ENCODE measurements at places on chromosomes 5 and 9.

- DNase-seq, result no peak
Observed at GRCh38 chr9:97593960-97594359, 39.2 kb downstream of the TSTD2 start.

- DNase-seq, result no peak
Observed at GRCh38 chr5:169549453-169550100, 34.0 kb upstream of the SPDL1 start.

- DNase-seq, result no peak
Observed at GRCh38 chr9:16246785-16247184, 623.7 kb downstream of the BNC2 start.

- no peak for DNase-seq
Observed at GRCh38 chr5:150406723-150407095, 6.0 kb downstream of the CD74 start.

GRCh38 chr5:90909940-90910339, 351.3 kb downstream of the ADGRV1 start:
- DNase-seq, result no peak

GRCh38 chr5:1199649-1200494, 1.5 kb upstream of the SLC6A19 start:
- no peak for DNase-seq

DNA sequence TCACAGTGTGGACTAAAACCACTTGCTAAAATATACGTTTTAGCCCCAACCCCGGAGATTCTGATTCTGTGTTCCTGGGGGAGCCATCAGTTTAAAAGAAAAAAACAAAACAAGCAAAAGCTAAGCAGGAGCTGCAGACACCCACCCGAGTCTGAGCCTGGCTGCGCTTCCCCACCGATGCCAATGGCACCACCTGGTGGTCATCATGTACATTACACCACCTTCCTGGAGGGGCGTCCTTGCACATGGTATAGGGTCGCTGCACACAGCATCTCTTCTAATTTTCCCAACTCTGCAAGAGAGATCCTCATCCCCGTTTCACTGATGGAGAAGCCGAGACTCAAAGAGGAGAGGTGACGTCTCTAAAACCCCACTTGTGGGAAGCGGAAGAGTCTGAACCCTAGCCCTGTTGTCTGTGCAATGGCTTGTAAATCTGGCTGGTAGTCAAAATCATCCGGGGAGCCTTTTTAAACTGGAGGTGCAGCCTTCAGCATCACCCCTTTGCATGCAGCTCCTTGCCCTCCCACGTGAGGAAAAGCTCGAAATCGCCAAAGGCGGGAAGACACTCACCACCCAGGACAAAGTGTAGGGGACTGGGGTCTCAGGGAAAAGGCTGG, 23.1 kb upstream of the CNOT6 start:
- DNase-seq, result no peak

GRCh38 chr9:20620650-20621470, 1.4 kb downstream of the MLLT3 start:
- peak; percentile 17 for DNase-seq

- DNase-seq, result no peak
Observed at GRCh38 chr9:131320031-131320685, 30.6 kb downstream of the PLPP7 start.

DNA sequence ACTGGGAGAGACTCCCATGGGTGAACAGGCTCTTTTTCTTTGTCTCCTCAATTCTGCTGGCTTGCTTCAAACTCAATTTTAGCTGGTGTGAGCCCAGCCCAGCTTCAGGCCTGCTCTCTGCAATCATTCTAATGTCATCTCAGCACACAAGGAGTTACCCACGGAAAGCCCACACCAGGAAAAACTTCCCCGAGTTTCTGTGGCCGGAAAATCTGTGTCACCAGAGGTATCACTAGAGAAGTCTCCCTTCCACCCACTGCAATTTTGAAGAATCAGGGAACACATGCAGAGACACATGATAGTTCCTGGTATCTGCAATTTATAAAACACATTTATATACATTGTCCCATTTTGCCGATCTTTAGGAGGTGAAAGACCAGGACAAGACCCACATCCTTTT, 13.5 kb upstream of the NDFIP1 start:
- DNase-seq, result no peak

- DNase-seq, result no peak
Observed at GRCh38 chr5:14528115-14528514, 53.5 kb upstream of the OTULINL start.

GRCh38 chr9:77456829-77457437, 191.2 kb downstream of the GNA14 start:
- DNase-seq, result peak; percentile 61

DNA sequence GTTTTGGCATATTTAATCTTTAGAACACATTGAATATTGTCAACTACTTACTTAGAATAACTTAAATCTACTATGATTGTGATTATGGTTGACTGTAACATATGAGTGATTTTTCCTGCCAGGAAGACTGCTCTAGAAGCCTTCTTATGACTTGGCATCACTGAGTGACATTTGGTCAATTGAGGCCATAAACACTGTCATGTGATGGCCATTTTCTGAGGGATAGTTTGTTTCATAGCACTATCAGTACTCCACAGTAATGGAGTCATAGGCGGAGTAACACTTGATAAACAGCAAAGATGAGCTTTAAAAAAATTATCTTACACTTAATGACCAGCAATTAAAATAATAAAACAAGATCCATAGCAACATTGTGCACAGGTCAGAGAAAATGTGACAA, 31.0 kb downstream of the C9orf40 start:
- no peak for DNase-seq

- no peak for DNase-seq
Observed at GRCh38 chr5:33801292-33801691, 90.5 kb downstream of the ADAMTS12 start.

GRCh38 chr9:99828054-99828416, 6.3 kb downstream of the NR4A3 start:
- DNase-seq, result no peak

DNA sequence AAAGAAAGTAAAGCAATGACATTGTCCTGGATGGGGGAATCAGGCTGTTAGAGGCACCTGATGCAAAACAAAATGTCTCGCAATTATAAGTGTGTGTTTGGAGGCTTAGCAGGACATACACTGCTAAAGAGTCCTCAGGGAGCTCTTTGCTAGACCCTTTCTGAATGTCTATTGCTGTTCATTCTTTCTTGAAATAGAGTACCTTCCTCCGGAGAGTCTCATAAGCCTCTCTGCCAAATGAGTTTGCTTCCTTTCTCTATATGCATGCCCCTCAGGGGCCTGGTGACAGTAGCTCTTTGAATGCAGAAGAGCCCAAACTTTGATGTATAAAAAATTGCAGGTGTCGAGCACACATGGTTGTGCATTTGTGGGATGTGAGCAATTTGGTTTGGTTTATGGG, 26.4 kb upstream of the ADAMTSL1 start:
- no peak for DNase-seq

GRCh38 chr9:70618784-70619183, 204.3 kb upstream of the KLF9 start:
- no peak for DNase-seq

- DNase-seq, result no peak
Observed at GRCh38 chr5:154866841-154867240, 8.4 kb downstream of the CNOT8 start.

DNA sequence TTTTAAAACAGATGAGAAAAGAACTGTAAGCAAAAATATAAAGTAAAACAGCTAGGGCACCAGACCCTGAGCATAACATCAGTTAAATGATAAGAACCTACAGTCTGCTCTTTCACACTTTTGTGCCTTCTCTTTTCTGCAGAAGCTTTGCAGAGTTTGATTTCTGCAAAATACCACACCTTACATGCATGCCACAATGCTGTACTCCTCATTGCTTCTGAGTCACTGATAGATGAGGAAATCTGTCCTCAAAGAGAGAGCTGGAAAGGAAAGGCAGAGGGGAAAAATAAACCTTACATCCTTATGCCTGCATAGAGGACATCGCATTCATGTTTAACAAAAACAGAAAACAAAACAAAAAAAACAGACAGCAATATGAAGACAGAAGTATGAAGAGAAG, 142.9 kb downstream of the ATPSCKMT start:
- no peak for DNase-seq

DNA sequence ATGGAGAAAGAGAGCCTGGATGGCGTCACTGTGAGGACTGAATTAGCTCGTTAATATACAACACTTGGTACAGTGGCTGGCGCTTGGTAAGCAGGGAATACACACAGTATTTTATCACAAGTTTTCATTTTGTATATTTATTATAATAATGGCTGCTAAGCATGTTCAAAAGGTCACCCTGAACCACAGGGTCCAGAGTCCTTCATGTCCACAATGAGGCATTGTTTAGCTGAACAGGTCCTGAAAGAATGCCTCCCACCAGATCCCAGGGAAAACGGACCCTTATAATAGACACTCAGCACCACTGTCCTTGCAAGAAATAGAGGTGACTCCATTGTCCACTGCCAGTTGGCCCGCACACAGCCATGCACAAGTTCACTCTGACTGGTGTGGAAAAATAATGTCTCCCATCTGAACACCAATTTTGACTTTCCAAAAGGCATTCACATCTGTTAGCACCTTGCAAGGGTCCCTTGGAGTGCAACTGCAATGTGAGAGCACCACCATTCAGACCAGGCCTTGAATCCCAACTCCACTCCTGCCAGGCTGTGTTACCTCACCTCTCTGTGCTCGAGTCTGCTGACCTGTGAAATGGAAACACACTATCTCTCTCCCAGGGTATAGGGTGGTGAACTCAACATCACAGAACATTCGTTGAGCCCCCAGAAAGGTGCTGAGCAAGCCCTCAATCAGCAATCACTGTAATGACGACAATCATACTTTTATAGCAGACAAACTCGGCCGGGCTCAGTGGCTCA, 3.9 kb downstream of the VDAC1 start:
- DNase-seq, result no peak

- DNase-seq, result no peak
Observed at GRCh38 chr5:172642926-172643871, 2.1 kb downstream of the NEURL1B start.

- DNase-seq, result no peak
Observed at GRCh38 chr5:65919773-65920172, 6.6 kb upstream of the ERBIN start.

- no peak for DNase-seq
Observed at GRCh38 chr9:121958530-121958929, 134.6 kb downstream of the TTLL11 start.

DNA sequence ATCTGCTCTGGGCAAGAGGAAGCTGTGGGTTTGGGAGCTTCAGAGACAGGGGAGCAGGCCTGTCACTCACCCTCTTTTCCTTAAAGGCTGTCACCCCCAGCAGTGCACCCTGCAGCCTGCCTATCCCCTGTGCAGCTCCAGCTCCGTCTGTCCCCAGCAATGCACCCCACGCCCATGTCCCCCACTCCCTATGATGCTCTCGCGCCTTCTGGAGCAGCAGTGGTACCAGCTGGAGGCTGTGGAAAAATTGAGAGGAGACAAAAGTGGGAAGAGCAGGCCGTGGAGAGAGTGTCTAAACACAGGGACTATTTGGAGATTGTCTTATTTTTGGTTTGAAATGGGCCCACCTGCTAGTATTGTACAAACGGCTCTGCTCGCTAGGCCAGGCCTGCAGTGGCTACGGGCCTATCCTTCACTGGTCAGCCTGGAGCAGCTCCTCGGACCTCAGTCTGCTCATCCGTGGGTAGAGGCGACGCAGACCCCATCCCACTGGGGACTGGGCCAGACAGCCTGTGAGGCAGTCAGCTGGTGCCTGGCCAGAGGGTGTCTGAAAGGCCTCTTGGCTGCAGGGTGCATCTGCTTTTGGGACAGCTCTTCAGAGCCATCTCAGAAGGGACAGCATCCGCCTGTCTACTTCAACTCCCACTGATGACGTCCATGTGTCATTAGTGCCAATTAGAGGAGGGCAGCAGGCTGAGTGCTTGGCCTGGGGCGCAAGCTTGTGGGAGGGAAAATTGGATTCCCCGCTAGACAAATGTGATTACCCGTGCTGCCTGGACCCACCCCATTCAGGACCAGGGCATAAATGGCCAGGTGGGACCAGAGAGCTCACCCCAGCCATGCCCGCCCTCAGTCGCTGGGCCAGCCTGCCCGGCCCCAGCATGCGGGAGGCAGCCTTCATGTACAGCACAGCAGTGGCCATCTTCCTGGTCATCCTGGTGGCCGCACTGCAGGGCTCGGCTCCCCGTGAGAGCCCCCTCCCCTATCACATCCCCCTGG, at the start of gene DBH:
TSS of gene DBH (plus strand) at position 831 of the 999 bp plus-strand sequence. CDS start at position 840, 9 bp downstream.
- DNase-seq, result no peak

GRCh38 chr9:136697821-136698526, 10.7 kb upstream of the AGPAT2 start:
- DNase-seq, result no peak

DNA sequence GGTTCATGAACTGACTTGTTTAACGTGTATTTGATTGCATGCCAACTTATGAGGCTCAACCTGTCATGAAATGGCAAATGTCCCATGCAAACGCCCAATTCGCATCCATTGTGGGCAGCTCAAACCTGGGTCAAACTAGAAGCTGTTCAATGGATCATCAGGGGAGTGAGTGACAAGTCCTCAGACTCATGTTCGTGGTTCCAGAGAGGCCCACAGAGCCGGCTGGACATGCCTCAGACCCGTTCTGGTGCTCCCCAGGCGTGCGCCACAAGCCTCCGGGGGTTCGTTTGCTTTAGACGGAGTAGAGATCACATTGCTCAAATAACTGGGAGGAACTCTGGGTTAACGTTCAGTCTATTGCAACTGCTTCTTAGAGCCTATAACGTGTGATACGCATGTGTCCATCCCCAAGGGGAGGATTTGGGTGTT, 15.0 kb downstream of the GFI1B start:
- DNase-seq, result no peak

GRCh38 chr9:89675058-89675742, 70.4 kb downstream of the GADD45G start:
- DNase-seq, result no peak

- DNase-seq, result no peak
Observed at GRCh38 chr9:2229109-2229721, 214.1 kb downstream of the SMARCA2 start.

DNA sequence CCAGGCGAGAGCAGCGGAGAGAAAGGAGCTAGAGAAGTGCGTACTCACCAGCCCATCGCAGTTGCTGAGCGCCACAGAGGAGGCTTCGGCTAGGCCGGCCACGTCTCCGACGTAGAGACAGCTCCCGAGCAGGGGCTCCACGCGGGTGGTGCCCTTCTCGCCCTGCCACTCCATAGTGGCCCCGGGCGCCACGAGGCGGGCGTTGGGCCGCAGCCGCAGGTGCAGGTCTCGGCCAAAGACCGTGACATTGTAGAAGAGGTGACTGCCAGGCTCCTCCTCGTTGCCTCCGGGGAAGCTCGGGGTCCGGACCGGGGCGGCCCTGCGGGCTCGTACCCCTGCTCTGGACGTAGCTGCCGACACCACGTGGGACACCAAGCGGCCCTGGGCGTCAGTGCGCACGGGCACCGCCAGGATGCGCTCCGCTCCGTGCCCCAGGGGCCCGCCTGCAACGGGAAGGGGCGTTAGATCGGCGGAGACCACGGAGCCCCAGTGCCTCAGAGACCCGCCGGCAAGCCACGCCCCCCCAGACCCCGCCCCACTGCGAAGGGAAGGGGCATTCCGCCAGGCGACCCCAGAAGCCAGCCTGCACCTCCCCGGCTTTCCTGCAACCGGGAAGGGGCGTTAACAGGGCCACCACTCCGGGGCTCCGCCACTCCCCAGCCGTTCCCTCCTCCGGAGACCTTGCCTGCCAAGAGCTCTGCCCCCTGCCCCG, 1.4 kb downstream of the ADAMTS2 start:
- no peak for DNase-seq

GRCh38 chr5:132104556-132104955, 31.0 kb downstream of the CSF2 start:
- no peak for DNase-seq

GRCh38 chr9:134419000-134419683, 92.9 kb downstream of the RXRA start:
- DNase-seq, result no peak

Measured in activated naive CD8-positive, alpha-beta T cell treated with anti-CD3 and anti-CD28 coated beads, Interleukin-2, amount 50 U/mL, for 16 hours (primary cell).